CD4-positive, alpha-beta T cell treated with Interleukin-6 at 100 ng/mL for 8 hours (primary cell): ENCODE measurements at places on chromosomes 1 and 21.

DNA sequence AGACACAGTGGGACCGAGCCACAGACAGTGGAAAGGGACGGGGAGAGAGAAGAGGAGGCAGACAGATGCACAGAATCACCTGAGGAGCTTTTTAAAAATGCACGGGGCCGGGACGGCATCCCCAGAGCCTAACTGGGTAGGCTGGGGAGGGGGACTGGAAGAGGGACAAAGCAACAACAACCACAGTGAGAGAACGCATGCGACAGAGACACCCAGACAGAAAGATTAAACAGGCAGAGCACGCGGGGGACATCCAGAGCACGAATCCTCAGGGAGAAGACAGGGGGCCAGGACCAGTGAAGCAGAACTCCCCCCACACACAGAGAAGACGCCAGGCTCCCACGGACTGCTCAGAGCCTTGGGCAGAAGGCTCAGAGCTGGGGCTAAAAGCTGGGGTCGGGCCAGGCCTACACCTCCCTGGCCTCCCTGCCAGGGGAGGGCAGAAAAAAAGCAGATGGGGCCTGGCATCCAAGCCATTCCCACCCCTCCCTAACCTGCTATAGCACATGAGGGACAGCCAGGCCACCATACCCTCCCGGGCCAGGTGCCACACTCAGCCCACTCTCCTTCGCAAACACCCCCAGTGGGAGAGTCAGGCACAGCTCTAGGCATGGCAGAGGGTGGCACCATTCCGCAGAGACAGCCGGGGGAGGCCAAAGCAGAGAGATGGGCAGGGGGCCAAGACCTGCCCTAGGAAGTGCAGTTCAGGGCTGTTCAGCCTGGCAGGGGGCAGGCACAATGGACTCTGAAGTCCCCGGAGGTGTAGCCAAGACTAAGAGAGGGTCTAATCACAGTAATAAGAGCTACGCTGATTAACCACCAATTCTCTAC is 29.8 kb upstream of the COL16A1 start:
- DNase-seq: no peak

GRCh38 chr1:239744851-239745250 is 346.8 kb upstream of the FMN2 start:
- no peak for DNase-seq

DNA sequence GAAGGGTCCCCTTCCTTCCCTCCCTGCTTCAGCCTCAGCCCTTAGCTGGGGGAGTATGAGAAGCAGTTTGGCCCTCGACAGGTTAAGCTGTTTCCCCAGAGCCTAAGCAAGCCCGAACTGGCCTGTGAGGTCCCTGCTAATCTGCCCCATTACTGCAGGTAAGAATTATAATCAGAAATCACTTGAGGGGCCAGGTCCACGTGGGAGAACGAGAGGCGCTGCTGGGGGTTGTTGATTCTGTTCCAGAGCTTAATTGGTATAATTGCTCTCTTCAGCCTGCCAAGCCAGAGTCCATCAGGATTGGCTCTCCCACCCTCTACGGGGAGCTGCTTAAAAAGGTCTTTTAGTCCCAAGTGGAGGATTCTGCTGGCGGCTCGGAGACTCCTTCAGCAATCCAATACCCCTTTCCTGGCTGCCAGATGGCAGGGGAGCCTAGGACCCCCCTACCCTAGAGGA is 70.8 kb downstream of the UBE2T start:
- DNase-seq: no peak

GRCh38 chr1:24849672-24850295 is 80.3 kb downstream of the RUNX3 start:
- no peak for DNase-seq

DNA sequence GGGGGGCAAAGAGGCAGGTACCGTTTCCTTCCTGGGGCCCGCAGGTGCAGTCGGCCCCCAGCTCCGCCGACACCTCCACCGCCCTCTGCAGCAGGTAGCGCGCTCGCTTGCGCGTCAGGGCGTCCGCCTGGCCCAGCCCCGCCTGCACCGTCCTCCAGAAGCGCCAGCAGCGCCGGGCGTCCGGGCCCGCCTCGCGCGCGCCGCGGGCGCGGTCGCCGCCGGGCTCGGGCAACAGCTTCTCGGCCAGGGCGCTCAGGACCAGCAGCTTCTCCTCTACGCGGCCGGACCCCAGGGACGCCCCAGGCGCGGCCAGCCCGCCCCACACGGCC is 863 bp downstream of the TARBP1 start:
- peak; percentile 80 for DNase-seq

- no peak for DNase-seq
Measured at GRCh38 chr1:44059212-44059611, 27.9 kb upstream of the SLC6A9 start.

- DNase-seq: no peak
Measured at GRCh38 chr1:212152308-212152693, 116.8 kb downstream of the DTL start.

GRCh38 chr1:43239484-43239883 is 30.3 kb upstream of the TMEM125 start:
- DNase-seq: no peak

GRCh38 chr1:37728416-37728815 is 36.1 kb downstream of the CDCA8 start:
- DNase-seq: no peak

GRCh38 chr1:76198452-76198851 is 123.9 kb downstream of the ST6GALNAC3 start:
- no peak for DNase-seq
